Gastrocnemius medialis (tissue), 4 donors: ENCODE measurements at places on chromosomes 4 and X. TPM values are rescaled to one million over a fixed set of nuclear protein-coding genes. Genes with fewer than 3 reads are reported as not detected.

- no peak overlapping the region for H3K4me3 ChIP-seq
- H3K4me1 ChIP-seq = peaks cover 49% of the 10 kb centered on the region
- no peaks in the 10 kb centered on the region for H3K27me3 ChIP-seq
- peak overlapping the region; percentile 4 for H3K27ac ChIP-seq
- no peaks in the 10 kb centered on the region for H3K36me3 ChIP-seq
These were observed 129.7 kb downstream of the RAPGEF2 start for GRCh38 chr4:159232465-159233106.

- H3K4me1 ChIP-seq = no peaks in the 10 kb centered on the region
- no peak for DNase-seq
- H3K36me3 ChIP-seq = no peaks in the 10 kb centered on the region
- no peaks in the 10 kb centered on the region for H3K27me3 ChIP-seq
- no peak overlapping the region for H3K4me3 ChIP-seq
- H3K27ac ChIP-seq = no peak overlapping the region
These were observed 64.1 kb downstream of the ALPK1 start for GRCh38 chr4:112361181-112361791.

GRCh38 chr4:41881981-41882624 lies 53.1 kb upstream of the TMEM33 start:
- no peak for DNase-seq
- peaks cover 56% of the 10 kb centered on the region for H3K27me3 ChIP-seq
- H3K27ac ChIP-seq = no peak overlapping the region
- H3K4me1 ChIP-seq = peaks cover 19% of the 10 kb centered on the region
- H3K4me3 ChIP-seq = peak overlapping the region; percentile 52

DNA sequence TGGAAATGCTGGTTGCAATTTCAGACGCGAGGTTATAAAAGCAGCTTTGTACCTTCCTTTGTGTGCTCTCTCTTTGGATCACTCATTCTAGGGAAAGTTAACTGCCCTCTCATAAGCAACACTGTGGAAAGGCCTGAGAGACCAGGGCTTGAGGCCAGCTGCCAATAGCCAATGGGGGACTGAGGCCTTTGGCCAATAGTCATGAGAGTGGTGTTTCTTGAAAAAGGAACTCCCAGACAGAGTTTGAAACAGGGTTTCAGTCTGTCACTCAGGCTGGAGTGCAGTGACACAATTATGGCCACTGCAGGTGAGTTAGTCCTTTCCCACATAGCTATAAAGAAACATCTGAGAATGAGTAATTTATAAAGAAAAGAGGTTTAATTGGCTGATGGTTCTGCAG lies 524.7 kb upstream of the SMIM31 start:
- no peaks in the 10 kb centered on the region for H3K36me3 ChIP-seq
- H3K27ac ChIP-seq = no peak overlapping the region
- no peaks in the 10 kb centered on the region for H3K4me1 ChIP-seq
- H3K4me3 ChIP-seq = no peak overlapping the region

The TSPAN7 gene
- 65.7 TPM for total RNA-seq

The GPR50 gene
- not detected for total RNA-seq

The NAP1L2 gene
- total RNA-seq = 0.22 TPM

The TMEM192 gene
- 18.9 TPM for total RNA-seq

The CCDC158 gene
- total RNA-seq = not detected

The PCSK1N gene
- not detected for total RNA-seq
